ENCODE measurements at places on chromosomes 2 and 18.

- DNase-seq = no peak
Observed at GRCh38 chr2:215693193-215693998, 257.5 kb upstream of the FN1 start.

GRCh38 chr2:235043762-235044500, 92.1 kb downstream of the SH3BP4 start:
- DNase-seq = no peak

DNA sequence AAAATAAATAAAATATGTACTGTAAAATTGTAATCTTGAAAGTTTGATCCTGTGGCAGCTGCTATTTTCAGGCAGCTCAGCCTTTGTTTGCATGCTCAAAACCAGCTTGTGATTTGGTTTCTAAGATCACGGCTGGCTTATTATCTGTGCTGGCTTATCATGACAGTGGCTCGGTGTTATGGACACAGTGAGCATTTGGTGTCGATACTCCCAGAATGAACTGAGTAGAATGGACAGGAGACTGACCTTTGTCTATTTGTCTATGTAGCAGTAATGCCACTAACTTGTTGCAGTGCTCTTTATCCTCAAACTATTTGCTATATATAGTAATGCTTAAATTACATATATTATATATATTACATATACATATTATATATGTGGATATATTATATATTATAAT, 58.8 kb downstream of the NEDD4L start:
- no peak for DNase-seq

- DNase-seq = no peak
Observed at GRCh38 chr2:227782804-227783203, 30.8 kb upstream of the CCL20 start.

DNA sequence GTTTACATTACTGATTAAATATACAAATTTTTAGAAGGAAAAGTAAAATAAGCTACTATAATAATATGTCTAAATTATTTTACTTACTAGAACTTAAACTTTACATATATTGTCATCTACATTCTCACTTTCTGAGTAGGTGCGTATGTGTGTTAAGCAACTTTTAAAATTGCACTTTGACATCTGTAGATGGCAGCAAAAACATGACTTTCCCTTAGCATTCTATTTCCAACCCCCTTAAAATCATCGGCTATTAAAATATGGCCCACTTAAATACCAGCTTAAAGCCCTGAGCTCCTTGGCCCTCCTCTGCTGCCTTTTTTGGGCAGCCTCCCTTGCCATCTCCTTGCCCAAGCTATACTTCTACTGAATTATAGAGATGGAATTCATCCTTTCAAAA, 78.0 kb downstream of the UPP2 start:
- no peak for DNase-seq

GRCh38 chr2:144681389-144681788, 161.5 kb upstream of the ZEB2 start:
- DNase-seq = no peak

DNA sequence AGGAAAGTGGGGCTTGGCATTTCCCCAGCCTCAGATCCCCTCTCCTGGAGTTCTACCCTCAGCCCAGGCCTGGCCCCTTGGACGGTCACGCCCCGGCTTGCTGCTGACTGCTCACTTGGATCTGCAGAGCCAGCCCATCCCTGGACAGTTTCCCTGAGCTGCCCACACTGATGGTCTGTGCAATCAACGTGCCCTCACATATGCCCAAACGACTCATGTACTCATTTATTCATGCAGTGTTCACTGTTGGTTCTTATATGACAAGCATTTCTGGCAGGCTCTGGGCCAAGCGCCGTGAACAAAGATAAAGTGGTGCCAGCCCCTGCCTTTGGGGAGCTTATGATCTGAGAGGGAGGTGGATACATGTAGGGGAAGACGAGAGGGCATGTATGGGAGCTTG, 20.3 kb upstream of the GLI2 start:
- DNase-seq = no peak

GRCh38 chr2:219002395-219003266, 9.4 kb upstream of the CRYBA2 start:
- DNase-seq = no peak

GRCh38 chr18:71878226-71878625, 665.9 kb downstream of the CBLN2 start:
- no peak for DNase-seq

DNA sequence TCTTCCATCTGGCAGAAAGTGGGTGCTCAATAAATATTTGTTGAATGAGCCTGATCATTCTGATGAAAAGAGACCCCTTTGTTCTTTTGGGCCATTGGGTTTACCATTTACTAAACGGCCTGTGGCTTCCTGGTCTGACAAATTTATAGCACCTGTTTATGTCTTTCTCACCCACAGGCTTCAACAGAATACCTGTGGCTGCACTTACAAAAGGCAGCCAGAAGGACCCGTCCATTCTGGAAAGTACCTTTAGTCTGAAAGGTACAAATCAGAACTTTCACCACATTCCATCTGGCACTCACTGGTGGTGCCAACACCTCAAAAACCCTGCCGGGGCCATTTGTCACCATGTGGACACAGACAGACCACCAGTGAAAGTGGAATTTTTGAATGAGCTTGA, 167.5 kb downstream of the ETAA1 start:
- DNase-seq = no peak

- DNase-seq = no peak
Observed at GRCh38 chr18:5414546-5414945, 119.0 kb upstream of the ZBTB14 start.

GRCh38 chr2:222938327-222938726, 77.5 kb downstream of the ACSL3 start:
- no peak for DNase-seq

- DNase-seq = no peak
Observed at GRCh38 chr2:227783404-227784138, 30.1 kb upstream of the CCL20 start.

DNA sequence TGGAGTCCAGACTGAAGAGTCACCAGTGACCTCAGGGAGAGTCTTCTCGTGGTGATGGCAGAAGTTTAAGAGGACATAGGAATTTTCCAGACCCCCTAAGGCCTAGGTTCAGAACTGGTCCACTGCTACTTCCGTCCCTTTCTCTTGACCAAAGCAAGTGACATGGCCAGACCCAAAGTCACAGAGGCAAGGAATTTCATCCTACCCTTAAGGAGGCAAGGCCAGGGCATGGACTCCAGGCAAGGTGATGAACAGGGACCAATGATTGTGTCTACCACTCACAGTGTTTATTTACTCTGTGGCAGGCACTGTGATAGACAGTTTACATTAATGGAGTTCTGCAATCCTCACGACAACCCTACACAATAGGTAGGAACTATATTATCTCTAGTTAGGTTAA, 265.1 kb downstream of the GLI2 start:
- no peak for DNase-seq

- peak; percentile 25 for DNase-seq
Observed at GRCh38 chr18:34631093-34631966, 78.8 kb upstream of the DTNA start.

DNA sequence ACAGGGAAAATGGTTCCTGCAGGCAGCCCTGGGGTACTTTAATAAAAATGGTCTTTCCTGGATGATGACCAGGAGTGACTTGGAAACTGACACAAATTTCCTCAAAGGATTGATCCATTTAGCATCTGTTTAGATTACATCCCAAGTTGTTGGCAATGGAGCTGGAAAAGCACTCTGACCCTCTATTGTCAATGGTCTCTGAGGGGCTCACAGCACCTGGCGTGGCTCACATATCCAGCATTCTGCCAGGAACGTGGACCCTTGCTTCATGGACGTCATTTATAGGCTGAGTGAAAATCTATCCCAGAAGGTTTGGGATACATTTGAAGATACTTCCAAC, 43.8 kb downstream of the SERTAD2 start:
- DNase-seq = no peak

DNA sequence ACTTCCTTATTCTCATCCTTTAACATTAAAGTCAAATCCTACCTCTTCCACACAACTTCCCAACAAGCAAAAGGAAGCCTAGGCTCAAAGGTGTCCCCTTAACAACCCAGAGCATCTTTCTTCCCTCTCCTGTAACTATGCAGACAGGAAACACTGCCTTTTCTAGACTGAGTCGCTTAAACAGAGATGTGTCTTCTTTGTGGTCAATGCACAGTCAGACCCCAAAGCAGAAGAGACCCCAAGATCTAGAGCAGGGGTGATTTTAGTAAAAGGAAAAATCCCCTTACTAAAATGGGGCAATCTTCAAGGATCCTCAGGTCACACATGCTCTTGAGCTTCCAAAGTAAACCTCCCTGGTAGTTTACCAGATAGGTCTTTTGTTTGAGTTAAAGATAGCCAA, 86.6 kb upstream of the POMC start:
- no peak for DNase-seq

- DNase-seq = no peak
Observed at GRCh38 chr2:153584244-153584643, 105.7 kb upstream of the RPRM start.

DNA sequence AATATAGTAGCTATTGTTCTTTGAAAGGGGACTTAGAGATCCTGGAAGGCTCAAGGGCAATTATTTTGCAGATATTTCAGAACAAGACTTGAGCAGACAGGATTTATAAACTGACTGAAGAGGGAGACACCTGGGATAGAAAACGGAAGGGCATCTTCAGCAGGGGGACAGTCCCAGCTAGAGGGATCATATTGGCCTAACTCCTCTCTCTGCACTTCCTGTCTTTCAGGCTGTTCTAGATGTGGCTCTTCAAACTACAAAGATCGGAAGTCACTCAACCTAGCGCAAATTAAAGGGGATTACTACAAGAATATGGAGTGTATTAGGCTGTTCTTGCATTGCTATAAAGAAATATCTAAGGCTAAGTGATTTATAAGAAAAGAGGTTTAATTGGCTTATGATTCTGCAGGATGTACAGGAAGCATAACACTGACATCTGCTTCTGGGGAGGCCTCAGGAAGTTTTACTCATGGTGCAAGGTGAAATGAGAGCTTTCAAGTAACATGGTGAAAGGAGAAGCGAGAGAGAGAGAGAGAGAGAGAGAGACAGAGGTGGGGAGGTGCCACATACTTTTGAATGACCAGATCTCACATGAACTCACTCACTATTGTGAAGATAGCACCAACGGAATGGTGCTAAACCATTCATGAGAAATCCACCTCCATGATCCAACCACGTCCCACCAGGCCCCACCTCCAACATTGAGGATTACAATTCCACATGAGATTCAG, 5.3 kb upstream of the CTIF start:
- DNase-seq = no peak

GRCh38 chr2:55268288-55268906, 634 bp downstream of the MTIF2 start:
- DNase-seq = no peak
